K562 (cell line): ENCODE measurements at places on chromosomes 12 and 14. TPM values are rescaled to one million over a fixed set of nuclear protein-coding genes. Genes with fewer than 3 reads are reported as not detected.
A peak's percentile ranks its signal among the peaks of the same experiment; 100 is the strongest.

DNA sequence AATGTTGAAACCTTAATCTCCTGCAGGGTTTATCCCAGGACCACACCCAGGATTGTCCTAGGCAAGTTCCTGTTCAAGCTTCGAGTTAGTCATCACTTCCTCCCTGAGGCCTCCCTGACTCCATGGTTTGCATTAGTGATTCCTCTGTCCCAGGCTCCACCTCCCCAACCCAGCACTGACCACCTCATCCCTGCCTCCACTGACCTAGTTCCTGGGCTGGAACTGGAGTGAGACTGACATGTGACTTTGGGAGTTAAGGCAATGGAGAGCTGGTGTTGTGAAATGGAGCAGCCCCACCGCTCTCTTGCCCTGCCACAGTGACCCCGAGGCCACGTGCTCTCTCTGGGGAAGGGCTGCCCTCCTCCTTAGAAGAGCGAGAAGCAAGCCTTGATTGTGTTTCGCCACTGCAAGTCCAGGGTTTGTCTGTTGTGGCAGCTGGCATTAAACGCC lies 15.8 kb upstream of the DTX1 start:
- no peak for DNase-seq

GRCh38 chr12:123602651-123603195 lies 824 bp downstream of the DDX55 start:
- DNase-seq, result peak; percentile 28

DNA sequence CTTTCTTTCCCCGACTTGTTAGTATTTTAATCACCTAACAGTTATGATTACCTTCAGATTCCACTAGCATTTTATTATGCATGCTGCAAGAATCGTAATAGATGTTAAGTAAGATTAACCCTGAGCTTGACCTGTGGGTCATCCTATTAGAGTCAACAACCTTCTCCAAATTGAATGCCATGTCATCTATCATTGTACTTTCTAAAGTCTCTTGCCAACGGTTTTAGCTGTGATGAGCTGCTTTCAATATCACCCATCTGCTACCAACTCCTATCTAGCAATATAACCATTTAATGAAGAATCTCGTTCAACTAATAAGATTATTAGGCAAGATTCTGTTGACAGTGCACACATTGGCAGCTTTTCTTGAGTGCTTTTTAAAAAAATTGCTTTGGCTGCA lies 33.7 kb downstream of the DACT1 start:
- no peak for DNase-seq

DNA sequence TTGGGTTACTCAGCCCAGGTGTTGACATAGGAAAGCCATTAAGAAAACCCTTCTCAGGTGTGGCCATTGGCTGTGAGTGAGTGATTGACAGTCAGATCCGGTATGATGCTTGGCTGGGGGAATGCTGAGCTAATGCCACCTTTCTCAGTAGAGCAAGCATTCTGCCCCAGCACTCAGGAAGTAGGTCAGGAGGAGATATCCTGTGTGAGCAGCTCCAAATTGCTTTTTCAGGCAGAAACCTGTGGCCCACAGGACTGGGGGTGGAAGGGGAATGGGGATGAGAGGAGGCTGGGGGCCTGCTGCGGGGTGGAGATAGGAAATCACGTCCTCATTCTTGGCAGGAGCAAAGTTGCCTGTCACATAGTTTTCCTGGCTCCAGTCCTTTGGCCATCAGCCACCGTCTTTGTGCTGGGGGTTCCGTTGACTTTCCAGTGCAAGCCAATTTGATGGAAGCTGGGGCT lies 55.7 kb downstream of the NINJ2 start:
- no peak for DNase-seq

STRN3 gene
- 17.6 and 19.9 TPM in 2 replicates for total RNA-seq

SYNDIG1L gene
- total RNA-seq, result not detected in 2 replicates

APOLD1 gene
- total RNA-seq, result 0.89 and 0.93 TPM in 2 replicates

AMN gene
- total RNA-seq, result 0.04 and 0.09 TPM in 2 replicates

DDN gene
- total RNA-seq, result 3.4 and 3.6 TPM in 2 replicates
